Naive thymus-derived CD8-positive, alpha-beta T cell (primary cell): ENCODE measurements at places on chromosomes 11 and 22.
A peak's percentile ranks its signal among the peaks of the same experiment; 100 is the strongest.

DNA sequence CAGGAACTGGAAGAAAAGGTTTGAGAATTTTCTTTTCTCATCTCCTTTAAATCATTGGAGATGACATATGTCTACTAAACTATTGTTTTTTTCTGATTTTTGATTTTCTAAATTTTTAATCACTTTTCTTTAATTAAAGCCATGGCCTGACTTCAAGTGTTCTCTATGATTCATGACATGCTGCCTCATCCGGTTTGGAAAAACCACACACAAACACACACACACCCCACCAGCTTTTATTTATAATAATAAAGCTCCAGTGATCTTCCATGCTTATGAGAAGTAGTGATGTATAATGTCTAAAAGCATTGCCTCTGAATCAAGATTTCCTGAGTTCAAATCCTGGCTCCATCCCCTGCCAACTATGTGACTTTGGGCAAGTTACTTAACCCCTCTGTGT, 179.2 kb downstream of the SPON1 start:
- no peaks in the 10 kb centered on the region for H3K27me3 ChIP-seq
- H3K4me3 ChIP-seq: no peak overlapping the region

GRCh38 chr11:20238712-20239111, 78.4 kb upstream of the DBX1 start:
- H3K27ac ChIP-seq: no peak overlapping the region
- no peaks in the 10 kb centered on the region for H3K4me1 ChIP-seq
- peaks cover 27% of the 10 kb centered on the region for H3K27me3 ChIP-seq
- H3K4me3 ChIP-seq: no peak overlapping the region

DNA sequence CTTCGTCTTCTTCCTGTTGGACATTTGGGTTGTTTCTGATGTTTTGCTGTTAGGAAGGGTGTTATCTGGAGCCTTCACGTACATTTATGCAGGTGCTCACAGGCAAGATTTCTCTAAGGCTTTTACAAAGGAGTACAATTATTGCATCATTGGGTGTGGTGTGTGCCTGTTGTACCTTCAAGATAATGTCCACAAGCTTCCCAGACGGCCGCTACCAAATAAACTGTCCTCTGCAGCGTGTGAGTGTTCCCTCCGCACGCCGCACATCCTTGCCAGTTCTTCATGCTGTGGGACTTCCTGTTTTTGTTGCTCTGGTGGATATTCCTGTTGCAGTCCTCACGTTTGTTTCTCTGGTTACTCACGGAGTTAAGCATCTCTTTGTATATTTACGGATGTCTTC, 133.3 kb downstream of the TBC1D22A start:
- peaks cover 29% of the 10 kb centered on the region for H3K4me1 ChIP-seq
- no peaks in the 10 kb centered on the region for H3K36me3 ChIP-seq
- no peak overlapping the region for H3K27ac ChIP-seq
- H3K27me3 ChIP-seq: no peaks in the 10 kb centered on the region

DNA sequence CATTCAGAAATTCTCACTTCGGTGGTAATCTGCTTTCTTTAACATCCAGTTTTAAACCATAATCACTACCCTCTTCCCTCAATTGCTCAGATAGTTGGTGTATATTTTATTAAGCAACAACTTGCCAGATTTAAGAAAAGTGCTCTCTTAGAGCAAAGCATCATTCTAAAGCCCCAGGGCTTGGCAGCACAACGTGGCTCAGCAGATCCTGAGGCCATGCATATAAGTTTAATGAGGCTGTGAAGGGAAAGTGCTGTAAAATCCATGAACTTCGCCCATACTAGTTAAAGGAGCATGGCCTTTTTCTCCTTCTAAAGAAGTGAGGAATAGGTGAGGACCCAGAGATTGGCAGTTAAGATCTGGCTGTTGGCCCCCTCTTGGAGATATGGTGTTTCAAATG, 482.3 kb upstream of the CCDC90B start:
- no peaks in the 10 kb centered on the region for H3K36me3 ChIP-seq
- H3K27ac ChIP-seq: no peak overlapping the region

DNA sequence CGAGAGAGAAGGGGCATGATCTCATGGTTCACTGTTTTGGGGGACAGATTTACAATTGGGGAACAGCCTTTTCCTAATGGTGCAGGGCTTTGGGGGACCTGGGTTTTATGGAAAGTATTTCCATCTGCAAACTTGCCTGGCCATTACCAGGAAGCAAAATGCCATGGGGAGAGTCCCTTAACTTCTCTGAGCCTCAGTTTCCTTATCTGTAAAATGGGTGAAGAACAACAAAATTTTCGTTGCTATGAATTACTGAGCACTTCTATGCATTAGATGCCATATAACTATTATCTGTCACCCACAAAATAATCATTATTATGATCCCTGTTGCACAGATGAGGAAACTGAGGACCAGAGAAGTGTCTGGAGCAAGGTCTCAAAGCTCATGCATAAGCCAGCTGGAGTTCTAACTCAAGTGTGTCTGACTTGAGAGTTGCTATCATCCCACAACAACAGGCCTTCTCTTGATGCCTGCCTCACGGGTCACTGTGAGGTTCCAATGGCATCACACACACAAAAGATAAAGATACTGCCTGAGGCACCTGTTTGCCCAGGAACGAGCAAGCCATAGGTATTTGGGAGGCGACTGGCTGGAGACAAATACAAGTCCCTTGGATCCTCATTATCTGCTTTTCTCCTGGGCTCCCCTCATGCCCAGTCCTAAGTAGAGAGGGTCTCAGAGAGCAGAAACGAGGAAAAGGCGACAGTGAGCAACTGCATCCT, 15.8 kb downstream of the TPST2 start:
- H3K36me3 ChIP-seq: no peaks in the 10 kb centered on the region
- no peaks in the 10 kb centered on the region for H3K27me3 ChIP-seq
- H3K4me3 ChIP-seq: peak overlapping the region; percentile 71
